ENCODE measurements at places on chromosomes 12 and 14.

DNA sequence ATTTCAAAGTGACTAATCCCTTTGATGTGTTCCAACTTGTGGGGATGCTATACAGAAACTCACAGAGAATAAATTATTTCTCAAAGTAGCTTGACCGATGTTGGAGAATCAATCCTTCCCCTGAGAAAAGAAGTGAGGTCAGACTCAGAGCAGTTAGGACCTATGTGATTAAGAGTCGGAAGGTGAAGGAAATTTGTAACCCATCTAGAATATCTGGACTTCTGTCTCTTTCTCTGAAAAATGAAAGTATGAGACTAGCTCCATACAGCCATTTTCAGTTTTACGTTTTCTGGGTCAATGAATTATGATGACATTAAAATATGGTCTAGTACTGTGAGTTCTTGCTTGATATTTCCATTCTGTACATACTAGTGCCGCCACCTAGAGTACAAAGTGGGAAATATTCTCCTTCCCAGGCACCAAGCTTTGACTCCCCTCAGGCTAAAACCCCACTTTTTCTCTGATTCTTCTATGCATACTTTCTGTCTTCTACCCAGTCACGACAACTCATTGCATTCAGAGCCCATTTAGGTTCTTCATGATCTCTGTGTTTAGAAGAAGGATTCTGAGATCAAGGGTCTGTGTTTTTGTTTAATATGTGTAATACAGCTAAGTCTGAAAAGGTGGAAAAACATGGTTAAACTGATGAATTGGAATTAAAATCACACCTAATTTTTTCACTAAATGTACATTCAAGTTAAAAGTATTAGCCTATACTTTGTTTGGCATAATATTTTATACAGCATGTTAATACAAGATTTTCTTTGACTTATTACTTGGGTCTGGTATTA lies 6.9 kb upstream of the NTS start:
- DNase-seq = no peak

DNA sequence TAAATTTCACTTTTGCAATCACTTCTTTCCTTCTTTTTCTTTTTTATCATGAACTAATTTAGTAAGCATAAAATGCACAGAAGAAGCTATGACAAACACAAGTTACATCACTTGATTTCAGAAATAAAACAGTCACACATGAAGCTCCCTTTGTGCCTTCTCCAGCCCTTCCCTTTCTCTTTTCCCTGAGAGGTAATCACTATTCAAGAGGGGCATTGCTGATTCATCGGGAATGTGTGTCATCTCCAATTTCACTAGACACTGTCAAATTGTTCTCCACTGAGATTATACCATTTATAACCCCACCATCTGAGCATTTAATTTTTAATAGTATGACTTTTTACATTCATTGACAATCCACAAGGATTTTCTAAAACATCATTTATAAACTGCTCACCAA lies 91.6 kb upstream of the PTPRQ start:
- no peak for DNase-seq

DNA sequence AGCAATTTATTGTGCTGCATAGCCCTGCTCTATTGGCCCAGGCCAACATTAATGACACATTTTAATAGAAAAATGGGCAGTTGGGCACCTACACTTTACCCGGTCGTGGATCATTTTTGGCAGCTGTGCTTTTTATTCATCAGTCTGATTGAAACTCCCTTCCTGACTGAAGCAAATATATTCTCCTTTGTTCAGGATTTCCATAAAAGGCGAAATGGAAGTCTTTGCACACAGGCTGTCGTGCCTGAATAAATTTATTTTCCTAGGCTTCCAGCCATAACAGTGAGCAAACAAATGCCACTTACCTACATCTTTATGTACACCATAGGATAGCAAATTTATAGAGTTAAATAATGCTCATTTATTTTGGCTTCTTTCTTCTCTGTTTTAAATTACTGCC lies 480.7 kb upstream of the DCN start:
- DNase-seq = no peak

DNA sequence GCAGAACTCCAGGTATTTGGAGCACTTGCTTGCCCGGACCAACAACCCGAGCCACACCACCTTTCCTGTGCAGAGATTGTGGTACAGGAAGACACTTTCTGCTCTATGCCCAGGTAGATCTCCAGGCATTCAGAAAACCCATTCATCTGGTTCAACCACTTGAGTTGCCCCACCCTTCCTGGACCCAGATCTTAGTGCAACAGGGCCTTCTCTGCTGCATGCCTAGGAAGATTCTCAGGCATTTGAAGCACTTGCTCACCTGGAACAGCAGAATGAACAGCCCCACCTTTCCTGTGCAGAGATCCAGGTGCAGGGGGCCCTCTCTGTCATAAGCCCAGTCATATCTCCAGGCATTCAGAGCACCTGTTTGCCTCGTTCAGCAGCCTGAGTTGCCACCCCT lies 412.8 kb upstream of the MGAT4C start:
- no peak for DNase-seq

GRCh38 chr14:22870811-22871223 lies 723 bp upstream of the LRP10 start:
- DNase-seq = no peak

GRCh38 chr12:99372257-99372920 lies 275.2 kb upstream of the GARIN6 start:
- no peak for DNase-seq

DNA sequence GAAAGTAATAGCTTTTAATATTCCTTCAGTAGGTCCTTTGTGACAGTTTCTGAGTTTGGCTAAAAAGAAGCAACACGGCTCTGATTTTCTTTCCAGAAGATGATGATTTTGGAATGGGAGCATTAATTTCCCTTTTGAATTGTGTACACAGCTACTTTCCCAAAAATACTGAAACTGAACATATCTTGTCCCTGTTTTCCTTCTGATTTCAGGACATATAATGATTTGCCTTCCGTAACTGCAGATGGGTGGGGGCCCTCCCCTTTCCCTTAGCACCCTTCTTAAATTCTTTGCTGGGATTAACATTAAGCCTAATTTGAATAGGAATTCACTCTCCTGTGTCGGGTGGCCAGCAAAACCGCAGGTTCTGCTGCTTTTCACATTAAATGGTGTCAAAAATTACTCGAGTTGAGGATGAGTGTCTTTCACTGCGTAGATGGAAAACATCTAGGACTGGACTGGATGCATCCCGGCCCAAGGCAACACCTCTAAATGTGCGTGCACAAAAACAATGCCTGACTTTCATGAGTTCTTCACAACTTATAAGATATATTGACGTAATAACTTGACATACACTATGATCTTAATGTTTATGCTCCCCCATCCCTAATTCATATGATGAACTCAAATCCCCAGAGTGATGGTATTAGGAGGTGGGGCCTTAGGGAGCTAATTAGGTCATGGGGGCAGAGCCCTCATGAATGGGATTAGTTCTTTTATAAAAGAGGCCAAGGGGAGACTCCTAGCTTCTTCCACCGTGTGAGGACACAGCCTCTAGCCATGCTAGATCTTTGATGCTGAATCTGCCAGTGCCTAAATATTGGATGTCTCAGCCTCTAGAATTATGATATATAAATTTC lies 158.1 kb downstream of the AEBP2 start:
- DNase-seq = no peak

- DNase-seq = no peak
These were observed 67.1 kb downstream of the MON2 start for GRCh38 chr12:62533755-62534107.

DNA sequence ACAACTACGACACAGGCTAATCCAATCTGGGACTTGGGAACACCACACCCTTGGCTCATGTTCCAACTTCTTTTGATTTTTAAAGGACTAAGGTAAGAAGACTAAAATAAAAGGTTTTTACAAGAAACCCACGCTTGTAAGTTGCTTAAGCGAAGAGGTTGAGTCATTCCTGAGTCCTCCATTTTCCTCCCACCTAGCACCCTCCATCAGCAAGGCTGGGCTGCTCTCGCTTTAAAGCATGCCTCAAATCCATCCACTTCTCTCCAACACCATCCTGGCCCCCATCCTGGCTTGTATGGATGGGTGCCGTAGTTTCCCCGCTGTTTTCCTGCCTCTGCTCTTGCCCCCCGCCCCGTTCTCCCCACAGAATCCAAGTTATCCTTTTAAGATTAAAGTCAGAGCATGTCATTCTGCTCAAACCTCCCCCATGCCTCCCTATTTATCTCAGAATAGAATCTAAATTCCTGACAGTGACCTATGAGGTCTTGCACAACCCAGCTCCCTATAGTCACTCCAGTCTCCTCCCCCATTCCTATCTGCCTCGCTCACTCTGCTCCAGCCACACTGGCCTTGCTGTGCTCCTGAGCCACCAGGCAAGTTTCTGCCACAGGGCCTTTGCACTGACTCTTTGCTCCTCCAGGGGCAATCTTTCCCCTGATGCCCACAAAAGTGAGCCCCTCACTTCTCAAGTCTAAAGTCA lies 34.5 kb downstream of the SCARB1 start:
- DNase-seq = no peak

- DNase-seq = no peak
These were observed 16.3 kb upstream of the TBC1D30 start for GRCh38 chr12:64808110-64808509.

DNA sequence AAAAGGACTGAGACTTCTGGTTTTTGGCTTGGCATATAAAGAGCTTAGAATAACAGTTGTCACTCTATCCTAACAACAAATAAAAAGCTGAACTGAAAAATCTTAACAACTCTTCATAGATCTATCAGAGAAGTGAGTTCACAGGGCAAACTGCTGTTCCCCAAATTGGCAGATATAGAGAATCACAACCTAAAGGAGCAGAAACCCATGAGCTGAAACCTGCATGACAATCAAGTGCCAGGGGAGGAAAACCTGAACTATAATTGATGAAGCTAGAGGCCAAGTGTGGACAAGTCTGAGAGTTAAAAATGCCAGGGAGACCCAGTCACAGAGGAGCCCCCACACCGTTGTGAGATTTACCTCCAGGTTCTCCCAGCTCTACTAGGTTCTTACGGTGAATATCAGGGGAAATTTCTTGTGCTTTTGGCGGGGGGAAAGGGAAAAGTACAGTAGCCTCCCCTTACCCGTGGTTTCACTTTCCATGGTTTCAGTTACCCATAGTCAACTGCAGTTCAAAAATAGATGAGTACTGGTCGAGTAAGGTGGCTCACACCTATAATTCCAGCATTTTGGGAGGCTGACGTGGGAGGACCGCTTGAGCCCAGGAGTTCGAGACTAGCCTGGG lies 53.9 kb downstream of the ATF7 start:
- DNase-seq = no peak

DNA sequence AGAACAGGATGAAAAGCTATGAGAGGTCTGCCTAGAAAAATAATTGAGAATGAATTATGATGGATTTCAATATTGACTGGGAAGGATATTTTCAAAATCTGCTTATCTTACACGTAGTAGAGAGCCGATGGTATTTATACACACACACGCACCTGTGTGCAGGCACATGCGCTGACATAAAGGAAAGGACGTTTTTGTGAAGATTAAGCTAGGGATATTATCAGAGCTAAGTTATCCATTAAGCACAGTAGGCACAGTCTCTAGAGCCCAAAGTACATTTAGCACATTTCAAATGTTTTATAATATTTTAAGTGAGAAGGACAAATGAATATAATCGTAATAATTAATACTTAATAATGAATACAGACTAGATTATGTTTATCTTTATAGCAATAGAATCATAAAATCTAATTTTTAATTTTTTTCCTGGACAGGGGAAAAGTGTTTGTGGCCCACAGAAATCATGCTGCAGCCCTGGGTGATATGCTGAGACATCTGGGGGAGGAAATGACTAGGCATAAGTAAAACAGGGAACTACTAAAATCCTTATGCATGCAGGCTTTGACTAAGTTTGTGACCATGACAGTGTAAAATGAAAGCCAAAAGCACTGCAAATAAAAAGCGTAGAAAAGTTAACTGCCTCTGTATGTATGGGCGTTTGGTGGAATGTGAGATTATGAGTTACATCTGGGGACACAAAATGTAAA lies 146.1 kb downstream of the KITLG start:
- no peak for DNase-seq

GRCh38 chr14:75286313-75286712 lies 7.7 kb downstream of the FOS start:
- no peak for DNase-seq

- no peak for DNase-seq
These were observed 125.0 kb upstream of the DYRK2 start for GRCh38 chr12:67523538-67523937.

DNA sequence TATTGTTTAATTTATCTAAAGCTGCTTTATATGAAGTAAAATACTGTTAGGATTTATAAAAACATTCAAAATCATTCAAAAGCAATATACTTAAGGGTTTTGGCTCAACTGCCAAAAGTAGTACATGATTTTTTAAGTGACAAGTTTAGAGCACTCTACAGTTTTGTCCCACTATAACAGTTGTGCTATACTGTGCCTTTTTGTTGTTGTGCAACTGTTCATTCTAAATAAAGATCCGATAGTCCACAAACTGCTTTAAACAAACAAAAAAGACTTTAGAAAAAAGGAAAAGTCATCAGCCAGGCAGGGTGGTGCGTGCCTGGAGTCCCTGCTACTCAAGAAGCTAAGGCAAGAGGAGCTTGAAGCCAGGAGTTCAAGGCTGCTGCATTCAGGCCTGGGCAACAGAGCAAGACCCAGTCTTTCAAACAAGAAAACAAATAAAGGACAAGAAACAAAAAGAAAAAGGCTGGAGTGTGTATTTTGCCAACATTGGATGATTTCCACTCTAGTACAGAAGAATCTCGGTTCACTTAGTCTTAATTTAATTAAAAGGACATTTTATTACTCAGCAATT lies 7.3 kb downstream of the C2CD5 start:
- DNase-seq = no peak

DNA sequence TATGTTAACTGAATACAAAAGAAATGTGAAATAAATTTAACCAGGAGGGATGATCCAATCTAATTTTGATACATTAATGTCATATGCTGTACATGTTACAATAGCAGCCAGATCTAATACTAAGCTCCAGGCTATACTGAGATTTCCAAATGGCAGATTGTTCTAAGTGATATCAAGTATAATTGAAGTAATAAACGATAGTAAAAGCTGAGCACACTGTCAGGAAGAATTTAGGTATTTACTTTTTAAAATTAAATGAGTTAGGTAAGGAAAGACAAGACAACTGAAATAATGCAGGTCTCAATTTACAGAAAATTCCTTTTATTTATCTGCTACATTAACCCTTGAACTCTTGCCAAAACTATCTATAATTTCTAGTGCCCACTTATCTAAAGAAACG lies 39.9 kb downstream of the INSM2 start:
- no peak for DNase-seq

DNA sequence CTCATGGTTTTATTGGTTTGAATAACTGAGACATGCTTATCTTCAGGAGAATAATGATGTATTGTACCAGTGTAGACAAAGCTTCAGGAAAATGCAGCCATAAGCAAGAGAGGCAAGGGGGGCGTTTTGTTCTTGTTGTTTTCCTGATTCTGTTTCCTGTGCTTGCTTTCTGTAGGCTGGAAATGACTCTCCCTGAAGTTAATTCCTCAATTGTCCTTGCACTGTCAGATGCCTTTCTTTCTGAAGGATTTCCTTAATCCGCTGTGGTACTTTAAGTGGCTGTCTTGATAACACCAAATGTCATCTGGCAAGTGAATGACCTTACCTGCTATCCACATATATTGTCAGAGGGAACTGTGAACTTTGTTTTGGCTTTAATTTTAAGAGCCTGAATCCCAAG lies 220.0 kb downstream of the NEDD1 start:
- no peak for DNase-seq

- no peak for DNase-seq
These were observed 54.4 kb downstream of the KLRG1 start for GRCh38 chr12:9043766-9044165.

GRCh38 chr14:53260286-53260685 lies 107.2 kb upstream of the DDHD1 start:
- no peak for DNase-seq

- DNase-seq = no peak
These were observed 707 bp downstream of the G2E3 start for GRCh38 chr14:30559638-30560091.

- no peak for DNase-seq
These were observed 2.6 kb downstream of the GPR68 start for GRCh38 chr14:91241863-91242262.
